Lower lobe of right lung (tissue), 2 donors: ENCODE measurements at places on chromosomes 2 and 18. TPM values are rescaled to one million over a fixed set of nuclear protein-coding genes. Genes with fewer than 3 reads are reported as not detected.
A peak's percentile ranks its signal among the peaks of the same experiment; 100 is the strongest.

Gene KLHL41
- 0.68 TPM for total RNA-seq

- no peak for DNase-seq
These were observed 131.6 kb downstream of the SCG2 start for GRCh38 chr2:223470602-223471001.

Gene HOXD13
- total RNA-seq = not detected

DNA sequence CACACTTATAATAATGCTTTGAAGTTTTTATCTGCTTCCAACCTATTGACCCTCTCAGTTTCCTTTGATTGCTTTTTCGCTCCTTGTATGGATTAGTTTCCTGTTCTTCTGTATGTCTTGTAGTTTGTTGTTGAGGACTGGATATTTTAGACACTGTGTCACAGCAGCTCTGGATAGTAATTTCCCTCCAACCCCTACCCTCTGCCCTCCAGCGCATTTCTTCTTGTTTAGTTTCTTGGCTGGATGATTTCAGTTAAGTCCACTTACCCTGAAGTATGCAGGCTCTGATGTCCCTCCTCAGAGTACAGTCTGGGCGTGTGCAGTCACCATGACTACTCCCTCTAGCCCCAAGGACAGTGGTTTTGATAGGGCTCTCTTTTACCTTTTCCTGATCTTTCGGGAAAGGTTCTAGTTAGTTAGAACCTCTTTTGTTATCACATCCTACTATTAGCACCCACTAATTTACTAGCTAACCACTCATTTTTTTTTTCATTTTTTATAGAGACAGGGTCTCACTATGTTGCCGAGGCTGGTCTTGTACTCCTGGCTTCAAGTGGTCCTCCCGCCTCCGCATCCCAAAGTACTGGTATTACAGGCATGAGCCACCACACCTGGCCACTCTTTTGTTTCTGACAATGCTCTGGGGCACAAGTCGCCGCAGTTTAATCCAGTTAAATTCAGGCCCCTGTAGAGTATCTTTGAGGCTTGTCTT is 16.3 kb upstream of the LYG1 start:
- no peak for DNase-seq

DNA sequence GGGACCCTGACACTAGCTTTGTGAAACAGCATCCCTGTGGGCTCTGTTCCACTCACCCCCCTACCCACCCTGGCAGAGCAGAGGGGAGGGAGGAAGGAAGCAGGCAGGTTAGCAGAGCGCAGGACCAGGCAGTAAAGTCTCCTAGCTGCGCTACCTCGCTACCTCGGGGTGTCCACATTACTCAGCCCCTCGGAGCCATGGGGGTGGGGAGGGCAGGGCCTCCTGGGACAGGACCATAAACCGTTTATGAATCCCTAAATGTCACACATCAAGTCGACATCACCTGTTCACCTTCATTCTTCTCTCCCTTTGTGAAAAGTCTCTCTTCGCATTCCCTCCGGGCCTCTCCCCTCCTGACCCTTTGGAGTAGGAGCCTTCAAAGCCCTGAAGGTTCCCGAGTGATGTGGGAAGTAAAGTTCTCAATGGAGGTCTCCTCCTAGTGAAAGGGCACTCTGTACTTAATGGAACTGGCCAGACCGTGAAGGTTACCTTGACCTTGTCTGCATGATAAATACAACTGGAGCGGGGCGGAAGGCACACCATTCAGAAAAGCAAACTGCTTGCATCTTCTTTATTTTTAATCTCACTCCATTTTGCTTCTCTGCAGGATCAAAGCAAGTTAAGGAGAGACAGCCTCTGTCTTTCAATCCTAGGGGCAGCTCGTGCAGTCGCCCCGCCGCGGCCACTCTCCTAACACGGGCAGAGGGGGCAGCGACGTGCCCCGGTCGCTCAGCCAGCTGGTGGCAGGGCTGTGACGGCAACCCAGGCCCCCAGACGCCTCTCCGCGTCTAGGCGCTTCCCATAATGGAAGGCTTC is 23.7 kb upstream of the SMAD7 start:
- DNase-seq = no peak

DNA sequence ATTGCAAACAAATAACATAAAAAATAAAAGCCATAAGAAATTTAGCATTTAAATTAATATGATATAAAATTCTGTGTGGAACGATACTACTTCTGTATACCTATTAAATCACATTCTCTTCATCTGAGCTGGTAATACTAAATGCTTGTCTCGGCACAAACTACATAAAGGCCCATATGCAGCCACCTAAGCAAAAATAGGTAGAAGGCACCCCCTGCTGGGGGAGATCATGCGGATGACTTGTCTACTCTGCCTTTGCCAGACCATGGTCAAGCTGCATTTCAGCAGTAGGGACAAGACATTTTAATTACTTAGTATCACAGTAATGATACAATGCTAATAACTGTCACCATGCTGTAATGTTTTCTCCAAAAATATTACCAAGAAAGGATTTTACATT is 108.0 kb downstream of the CDH19 start:
- DNase-seq = peak; percentile 57

GRCh38 chr2:113872201-113872600 is 17.7 kb upstream of the ACTR3 start:
- no peak for DNase-seq

Gene MYL1
- not detected for total RNA-seq

Gene RND3
- total RNA-seq = 20.8 TPM

GRCh38 chr2:238695538-238695937 is 152.3 kb upstream of the TWIST2 start:
- no peak for DNase-seq

Gene TGFBRAP1
- total RNA-seq = 19.4 TPM

- DNase-seq = no peak
These were observed 143.5 kb upstream of the RBBP8 start for GRCh38 chr18:22789600-22789999.

GRCh38 chr2:133408671-133409070 is 159.6 kb downstream of the NCKAP5 start:
- no peak for DNase-seq

Gene CNDP1
- not detected for total RNA-seq

DNA sequence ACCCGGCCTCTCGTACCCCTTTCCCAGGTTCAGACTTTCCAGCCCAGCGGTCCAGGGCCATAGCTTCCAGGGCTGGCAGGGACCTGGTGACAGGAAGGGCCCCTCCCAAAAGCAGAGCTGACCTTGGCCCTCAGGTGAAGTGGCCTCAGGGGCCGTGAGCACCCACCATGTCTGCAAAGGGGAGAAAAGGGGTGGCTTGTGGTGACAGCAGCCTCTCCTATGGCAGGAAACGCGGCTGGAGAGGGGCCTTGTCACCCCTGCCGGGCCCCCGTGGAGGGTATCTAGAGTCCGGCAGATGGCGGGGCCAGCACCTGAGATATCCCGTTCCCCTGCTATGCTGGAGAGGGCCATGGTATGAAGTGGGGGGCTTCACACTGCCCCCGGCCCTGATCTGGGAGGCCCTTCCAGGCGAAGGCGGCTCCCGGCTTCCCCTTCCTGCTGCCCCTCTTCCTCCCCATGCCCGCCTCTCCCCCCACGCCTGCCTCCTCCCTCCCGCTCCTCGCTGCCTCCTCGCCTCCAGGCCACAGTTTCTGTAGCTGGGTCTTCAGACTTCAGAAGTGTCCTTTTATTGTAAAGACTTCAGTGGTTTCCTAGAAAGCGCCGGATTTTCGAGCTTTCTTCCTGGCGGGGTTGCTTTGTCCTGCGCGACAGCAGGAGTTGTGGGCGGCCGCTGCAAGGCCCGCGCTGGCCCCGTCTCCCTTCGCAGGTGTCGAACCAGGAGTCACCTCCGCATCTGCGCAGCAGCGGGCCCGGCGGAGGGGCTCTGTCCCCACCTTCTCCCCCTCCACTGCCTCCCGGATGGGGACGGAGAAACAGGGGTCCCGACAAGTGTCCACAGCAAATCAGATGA is 240.5 kb upstream of the MYT1L start:
- no peak for DNase-seq

Gene UPP2
- total RNA-seq = not detected

- no peak for DNase-seq
These were observed 153.4 kb downstream of the NDUFA10 start for GRCh38 chr2:239871481-239872435.

DNA sequence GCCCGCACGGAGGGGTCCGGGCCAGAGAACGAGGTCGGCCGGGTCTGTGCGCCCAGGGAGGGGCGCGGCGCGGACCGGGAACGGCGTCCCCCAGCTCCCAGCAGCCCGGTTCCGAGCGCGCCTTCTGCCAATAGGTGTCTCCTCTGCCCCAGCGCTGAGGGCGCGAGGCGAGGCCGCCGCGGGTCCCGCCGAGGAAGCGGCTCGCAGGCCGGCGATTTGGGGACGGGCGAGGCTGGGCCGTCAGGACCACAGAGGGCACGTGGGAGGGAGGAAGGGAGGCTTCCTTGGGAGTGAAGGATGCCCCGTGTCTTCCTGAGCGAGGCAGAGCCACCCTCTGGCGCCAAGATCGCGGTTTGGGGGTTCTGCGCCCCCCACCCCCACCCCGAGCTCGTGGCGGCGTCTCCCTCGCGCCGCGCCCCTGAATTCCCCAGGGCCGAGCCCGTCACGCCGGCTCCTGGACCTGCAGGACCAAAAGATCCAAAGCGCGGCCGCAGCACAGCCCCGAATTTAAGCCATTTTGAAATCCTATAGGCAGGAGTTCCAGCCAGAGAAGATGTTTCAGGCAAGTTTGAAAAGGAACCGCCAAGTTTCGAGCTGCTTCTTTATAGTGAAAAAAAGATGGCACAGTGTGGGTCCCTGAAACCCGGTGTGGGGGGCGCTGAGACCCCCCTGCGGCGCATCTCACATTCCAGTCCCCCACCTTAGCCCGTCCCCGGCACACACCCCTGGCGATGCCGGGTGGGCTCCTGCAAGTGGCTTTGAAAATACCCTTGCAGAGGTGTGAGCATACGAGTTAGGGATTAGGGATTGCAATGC is 909 bp downstream of the NFATC1 start:
- peak; percentile 67 for DNase-seq

- no peak for DNase-seq
These were observed 1131.6 kb upstream of the TMEFF2 start for GRCh38 chr2:193326296-193326695.

Gene C2orf92
- total RNA-seq = 15.1 TPM

- DNase-seq = no peak
These were observed 18.8 kb upstream of the TAF1B start for GRCh38 chr2:9824441-9824840.

- DNase-seq = no peak
These were observed 26.0 kb downstream of the CWC22 start for GRCh38 chr2:179981085-179981484.

- DNase-seq = no peak
These were observed 35.5 kb downstream of the NXPH2 start for GRCh38 chr2:138744713-138745112.

Gene ARHGEF33
- 1.5 TPM for total RNA-seq

Gene ALK
- total RNA-seq = 1.1 TPM

- DNase-seq = no peak
These were observed 559.5 kb downstream of the PIK3C3 start for GRCh38 chr18:42514512-42514911.

Gene RHBDD1
- 42.2 TPM for total RNA-seq

GRCh38 chr2:8684540-8684877 is 2.7 kb downstream of the ID2 start:
- no peak for DNase-seq

DNA sequence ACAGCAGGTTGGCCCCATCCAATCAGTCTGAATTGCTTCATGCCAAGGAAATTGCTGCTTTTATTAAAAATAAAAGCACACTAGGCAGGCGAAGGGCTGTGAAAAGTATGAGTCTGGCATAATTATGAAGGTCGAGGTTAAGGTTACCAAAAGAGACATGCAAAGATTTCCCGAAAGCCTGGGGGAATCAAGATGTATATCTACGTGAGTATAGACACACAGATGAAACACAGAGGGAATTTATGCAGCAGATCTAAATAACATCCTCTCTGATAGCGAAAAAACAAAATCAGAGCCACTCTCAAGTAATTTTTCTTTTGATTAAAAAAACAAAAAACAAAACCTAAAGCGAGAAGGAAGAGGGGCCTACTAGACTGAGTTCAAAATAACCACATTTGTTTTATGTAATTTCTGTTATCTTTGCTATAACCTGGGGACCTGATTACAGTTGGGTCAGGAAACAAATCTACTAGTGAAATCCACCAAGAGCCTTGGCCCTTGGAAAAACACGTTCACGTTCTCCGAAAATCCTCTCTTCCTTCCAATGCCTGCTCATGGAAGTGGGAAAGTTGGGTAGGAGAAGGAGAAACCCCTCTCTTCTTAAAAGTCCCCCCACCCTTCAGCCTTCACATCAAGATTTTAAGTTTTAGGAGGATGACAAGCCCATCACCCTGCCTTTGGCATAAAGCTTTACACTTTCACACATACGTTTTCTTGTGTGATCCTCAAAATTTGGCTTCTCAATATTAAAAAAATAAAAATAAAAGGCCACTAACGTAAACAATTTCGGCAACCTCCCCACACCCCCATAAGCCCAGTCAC is 1.4 kb downstream of the AAK1 start:
- DNase-seq = no peak

Gene DNAH7
- total RNA-seq = 9.2 TPM

DNA sequence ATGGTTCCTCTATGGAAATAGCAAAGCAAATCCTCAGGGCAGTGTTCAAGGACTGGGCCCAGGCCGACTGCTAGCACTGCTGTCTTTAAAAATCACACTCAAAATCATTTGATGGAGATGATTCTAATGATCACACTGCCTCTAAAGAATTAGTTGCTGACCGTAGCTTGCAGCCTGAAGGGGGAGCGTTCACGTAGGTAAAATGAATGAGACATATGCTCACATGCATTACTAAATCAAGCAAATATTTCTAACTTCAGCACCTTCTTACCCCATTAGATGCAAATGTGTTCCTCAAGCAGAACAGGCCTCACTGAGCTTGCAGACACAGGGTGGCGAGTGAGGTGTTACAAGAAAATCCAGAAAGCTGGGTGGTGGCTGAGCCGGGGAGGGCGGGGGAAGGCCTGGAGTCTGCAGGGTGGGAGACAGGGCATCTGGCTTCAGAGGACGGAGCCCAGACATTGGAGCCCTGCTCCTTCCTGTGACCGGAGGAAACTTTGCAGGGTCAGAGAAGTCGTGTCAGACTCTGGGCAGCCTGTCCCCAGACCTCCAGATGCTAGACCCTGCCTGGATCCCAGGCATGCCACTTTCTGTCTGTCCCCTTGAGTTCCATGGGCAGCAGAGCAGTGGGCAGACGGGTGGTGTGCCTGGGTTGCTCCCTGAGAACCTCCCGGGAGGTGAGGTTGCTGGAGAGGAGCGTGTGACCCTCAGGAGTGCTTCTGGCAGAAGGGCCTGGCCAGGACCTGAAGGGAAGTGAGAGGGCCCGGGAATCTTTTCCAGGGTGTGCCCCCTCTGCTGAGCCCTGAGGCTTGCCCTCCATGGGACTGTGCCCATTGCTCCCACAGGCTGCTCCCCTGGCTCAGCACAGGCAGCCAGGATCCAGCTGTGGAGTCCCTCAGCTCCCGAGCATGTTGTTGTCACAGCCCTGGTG is 7.1 kb upstream of the NPPC start:
- DNase-seq = no peak

Gene TDRD15
- not detected for total RNA-seq

Gene CARF
- 11.4 TPM for total RNA-seq

DNA sequence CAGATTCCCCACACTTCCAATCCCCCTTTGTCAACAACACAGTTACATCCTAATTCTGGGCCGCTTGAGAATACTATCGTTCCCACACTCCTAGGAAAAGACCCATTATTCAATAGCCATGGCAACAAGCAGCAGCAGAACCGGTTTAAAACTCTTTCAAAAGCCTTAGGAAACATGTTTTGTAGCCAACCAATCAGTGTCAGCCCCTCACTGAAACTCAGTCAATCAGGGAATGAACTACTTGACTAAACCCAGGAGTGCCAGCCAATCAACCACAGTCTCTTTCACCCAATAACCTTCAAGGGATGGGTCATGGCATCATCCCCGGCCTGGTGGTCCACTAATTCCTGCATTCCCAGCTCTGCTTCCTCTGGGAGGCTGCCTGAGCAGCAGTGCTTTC is 204.8 kb upstream of the HS6ST1 start:
- no peak for DNase-seq
